ENCODE measurements at places on chromosomes 4 and X.

DNA sequence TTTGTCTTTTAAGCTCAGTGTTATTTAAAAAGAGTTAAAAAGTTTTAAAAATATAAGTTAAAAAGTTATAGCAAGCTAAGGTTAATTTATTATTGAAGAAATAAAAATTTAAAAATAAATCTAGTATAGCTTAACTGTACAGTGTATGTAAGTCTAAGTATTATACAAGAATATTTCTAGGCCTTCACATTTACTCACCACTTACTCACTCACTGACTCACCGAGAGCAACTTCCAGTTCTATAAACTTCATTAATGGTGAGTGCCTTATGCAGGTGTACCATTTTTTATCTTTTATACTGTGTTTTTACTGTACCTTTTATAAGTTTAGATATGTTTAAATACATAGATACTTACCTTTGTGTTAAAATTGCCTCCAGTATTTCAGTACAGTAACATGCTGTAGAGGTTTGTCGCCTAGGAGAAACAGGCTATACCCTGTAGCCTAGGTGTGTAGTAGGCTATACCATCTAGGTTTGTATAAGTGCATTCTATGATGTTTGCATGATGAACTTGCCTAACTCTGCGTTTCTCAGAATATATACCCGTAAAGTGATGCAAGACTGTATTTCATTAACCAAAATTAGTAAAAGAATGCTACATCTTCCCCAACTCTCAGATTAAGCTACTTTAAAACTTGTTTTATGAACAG, 202.9 kb downstream of the CFAP299 start:
- DNase-seq: no peak

DNA sequence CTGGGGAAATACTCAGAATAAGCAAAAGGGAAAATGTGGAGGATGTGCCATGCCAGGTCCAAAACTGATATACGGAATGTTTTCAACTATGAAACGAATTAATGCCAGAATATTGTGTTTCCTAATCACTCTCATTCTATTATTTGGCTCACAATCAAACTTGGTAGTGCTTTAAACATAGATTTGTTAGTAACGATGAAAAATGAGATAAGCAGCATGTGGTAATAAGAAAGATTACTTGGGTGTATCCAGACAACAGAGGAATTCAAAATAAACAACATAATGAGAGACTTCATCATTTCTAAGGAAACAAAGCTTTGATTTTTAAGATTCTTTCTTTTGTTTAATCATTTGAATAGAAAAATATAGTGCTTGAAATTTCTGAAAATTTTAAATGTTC, 237.3 kb downstream of the TACR3 start:
- DNase-seq: no peak

- DNase-seq: no peak
Measured at GRCh38 chr4:110787707-110788106, 164.8 kb upstream of the PITX2 start.

GRCh38 chr4:102694791-102695190, 66.0 kb downstream of the MANBA start:
- no peak for DNase-seq

GRCh38 chr4:140137671-140138070, 16.3 kb downstream of the MAML3 start:
- no peak for DNase-seq

DNA sequence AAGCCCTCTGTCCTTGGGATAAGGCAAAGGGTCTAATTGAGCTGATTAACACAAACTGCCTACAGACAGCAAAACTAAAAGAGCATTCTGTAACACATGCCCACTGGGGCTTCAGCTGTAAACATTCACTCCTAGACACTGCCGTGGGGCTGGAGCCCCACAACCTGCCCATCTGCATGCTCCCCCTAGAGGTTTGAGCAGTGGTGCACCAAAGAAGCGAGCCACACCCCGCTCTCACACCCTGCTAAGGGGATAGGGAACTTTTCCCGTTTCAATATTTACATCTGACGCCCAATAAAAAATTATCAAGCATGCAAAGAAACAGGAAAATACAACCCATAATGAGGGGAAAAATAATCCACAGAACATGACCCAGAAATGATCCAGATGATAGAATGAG, 46.9 kb upstream of the HSD17B10 start:
- DNase-seq: no peak

GRCh38 chr4:81136161-81136905, 78.7 kb downstream of the PRKG2 start:
- DNase-seq: no peak

GRCh38 chr4:4864940-4865704, 5.7 kb downstream of the MSX1 start:
- no peak for DNase-seq

GRCh38 chrX:115581759-115582615, 21.0 kb downstream of the PLS3 start:
- DNase-seq: no peak

GRCh38 chr4:48193921-48194468, 59.9 kb upstream of the TXK start:
- no peak for DNase-seq

DNA sequence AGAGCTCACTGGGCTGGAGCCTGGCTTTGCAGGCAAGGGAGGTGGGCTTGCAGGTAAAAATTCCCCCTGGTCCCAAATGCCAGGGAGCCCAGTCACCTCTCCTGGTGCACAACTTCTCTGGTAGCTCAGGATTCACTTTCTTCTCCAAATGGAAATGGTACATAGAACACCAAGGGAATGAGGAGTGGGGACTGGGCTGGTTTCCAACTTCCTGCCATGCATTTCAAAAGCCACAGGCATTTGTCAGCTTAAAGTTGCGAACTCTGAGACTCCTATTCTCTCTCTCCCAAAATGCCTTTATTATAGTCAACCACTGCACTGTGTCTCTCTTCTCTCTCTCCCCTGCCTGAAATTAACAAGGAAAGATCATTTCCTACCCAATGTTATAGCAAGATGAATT, 177.3 kb downstream of the GRIA3 start:
- DNase-seq: no peak

GRCh38 chrX:23554304-23554703, 113.0 kb upstream of the PRDX4 start:
- no peak for DNase-seq

DNA sequence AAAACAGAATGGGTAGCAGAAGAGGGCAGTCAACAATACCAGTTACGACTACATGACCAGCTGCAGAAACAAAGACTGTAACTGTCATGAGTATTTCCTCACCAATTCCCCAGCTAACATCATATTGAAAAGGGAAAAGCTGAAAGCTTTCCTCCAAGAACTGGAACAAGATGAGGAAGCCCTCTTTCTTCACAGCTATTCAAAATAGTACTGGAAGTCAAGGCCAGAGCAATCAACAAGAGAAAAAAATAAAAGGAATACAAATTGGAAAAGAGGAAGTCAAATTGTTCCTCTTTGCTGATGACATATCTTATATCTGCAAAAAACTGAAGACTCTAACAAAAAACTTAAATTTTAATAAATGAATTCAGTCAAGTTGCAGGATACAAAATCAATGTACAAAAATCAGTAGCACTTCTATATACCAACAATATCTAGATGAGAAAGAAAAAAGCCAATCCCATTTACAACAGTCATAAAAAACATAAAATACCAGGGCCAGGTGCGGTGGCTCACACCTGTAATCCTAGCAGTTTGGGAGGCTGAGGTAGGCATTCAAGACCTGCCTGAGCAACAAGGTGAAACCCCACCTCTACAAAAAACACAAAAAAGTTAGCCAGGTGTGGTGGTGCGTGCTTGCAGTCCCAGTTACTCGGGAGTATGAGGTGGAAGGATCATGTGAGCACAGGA, 125.4 kb downstream of the ATP8A1 start:
- no peak for DNase-seq

GRCh38 chr4:34512616-34513015, 1731.7 kb downstream of the ARAP2 start:
- no peak for DNase-seq

GRCh38 chr4:8819473-8820177, 52.0 kb downstream of the HMX1 start:
- DNase-seq: no peak

DNA sequence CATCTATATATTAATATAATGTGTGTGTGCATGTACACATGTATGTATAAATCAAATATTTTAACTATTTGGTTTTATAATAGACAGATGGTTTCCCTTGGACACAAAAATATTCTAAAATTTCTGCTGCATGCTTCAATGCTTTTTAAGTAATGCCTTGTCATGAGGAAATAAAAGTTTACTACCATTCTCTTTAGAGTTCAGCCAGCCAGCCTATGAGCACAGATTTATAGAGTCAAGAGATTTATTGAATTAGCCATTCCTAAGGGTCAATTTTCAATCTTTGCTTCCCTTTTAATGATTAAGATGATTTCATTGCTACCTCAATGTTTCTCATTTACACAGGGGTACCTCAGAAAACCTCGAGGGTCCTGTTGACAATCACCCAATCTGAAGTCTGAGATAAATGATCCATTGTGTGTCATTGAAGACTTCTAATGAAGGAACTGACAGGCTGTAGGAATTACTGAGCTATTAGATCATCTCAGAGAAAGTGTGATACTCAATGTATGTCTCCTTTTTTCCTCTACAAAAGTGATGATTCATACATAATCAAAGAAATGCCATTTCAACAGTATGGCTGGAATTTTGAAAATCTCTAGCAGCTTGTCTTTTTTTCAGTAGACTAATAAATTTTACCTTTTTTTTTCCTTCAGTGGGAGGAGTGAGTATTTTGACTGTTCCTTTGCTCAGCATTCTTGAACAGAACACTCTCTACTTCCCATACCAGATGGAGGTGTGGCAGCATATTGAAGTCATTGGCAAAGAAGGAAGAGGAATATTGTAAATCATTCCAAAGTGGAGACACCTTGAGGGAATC, 222.6 kb upstream of the PCDH18 start:
- no peak for DNase-seq

GRCh38 chr4:1241936-1242505, 6.9 kb downstream of the CTBP1 start:
- no peak for DNase-seq

- DNase-seq: no peak
Measured at GRCh38 chr4:4613126-4613465, 71.2 kb upstream of the STX18 start.

- DNase-seq: no peak
Measured at GRCh38 chr4:122894827-122895226, 27.6 kb downstream of the NUDT6 start.

DNA sequence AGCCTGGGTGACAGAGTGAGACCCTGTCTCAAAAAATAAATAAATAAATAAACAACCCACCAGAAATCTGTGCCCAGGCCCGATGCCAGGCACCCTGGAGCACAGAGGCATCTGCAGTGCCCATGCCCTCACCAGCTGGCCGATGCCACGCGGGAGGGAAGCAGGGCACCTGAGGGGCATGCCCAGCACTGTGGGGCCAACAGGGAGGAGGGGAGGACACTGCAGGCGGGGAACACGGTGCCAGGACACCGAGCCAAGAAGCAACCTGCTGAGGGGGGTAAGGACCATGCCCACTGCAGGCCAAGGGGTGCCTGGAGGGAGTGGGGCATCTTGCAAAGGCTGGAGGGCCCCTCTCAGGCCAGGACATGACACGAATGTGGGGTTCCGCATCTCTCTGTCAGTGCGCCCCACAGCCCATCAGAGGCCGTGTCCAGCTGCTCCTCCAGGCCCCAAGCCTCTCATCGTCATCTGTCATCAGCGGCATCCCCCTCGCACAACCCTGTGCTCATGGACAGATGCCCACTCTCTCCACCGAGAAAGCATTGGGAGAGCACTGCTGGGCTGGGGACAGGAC, 13.3 kb upstream of the DUSP9 start:
- DNase-seq: no peak

DNA sequence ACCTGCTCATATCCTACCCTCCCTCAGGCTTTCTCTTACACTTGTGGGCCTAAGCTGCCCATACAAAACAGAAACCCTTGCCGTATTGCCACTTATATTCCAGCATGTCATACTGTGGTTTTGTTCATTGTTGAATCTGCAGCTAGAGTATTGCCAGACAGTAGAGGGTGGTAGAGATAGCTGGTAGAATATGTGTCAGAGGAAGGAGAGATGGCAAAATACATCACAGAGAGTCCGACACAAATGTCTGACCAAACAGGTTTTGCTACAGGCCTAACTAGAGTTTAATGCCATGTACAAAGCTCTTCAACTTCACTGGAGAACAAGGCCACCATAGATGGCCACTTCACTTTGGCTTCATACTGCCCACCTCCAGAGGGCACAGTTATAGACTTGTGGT, 160.1 kb downstream of the EFHC2 start:
- no peak for DNase-seq

DNA sequence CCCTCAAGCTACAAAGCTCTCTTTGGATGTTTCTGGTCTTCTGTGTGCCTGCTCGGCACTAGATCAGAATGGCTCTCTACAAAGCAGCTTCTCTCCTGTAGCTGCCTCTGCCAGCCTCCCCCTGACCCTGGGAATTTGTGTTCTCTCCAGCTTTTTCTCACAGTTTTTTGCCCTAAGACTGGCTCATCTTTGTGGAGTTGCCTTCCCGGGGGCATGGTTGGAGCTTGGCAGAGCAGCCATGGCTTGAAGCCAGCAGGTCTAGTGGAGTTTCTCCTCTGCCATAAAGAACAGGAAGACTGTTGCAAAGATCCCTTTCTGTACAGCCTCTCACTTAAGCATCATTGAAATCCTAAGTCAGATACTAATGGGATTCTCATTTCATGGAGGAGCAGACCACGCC, 163.3 kb upstream of the MAMLD1 start:
- no peak for DNase-seq

GRCh38 chr4:106314960-106315359, 1.0 kb downstream of the TBCK start:
- no peak for DNase-seq

GRCh38 chr4:73520821-73521220, 39.3 kb downstream of the AFM start:
- DNase-seq: no peak

- DNase-seq: no peak
Measured at GRCh38 chrX:17697191-17697590, 40.1 kb upstream of the SCML1 start.

DNA sequence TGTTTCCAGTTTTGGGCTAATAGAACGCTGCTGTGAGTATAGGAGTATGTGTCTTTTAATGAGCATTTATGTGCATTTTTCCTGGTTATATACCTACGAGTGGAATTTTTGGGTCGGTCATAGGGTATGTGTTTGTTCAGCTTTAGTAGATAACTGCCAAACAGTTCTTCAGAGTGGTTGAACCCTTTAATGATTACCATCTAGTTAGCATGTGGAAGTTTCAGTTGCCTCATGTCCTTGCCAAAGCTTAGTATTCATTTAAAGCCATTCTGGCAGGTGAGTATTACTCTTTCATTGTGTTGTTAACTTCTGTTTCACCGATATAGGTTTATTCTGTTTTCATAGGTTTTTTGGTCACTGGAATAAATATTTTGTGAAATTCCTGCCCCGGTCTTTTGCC, 229.1 kb downstream of the ARHGAP10 start:
- DNase-seq: no peak

GRCh38 chr4:93983140-93983539, 154.6 kb downstream of the ATOH1 start:
- no peak for DNase-seq

- DNase-seq: no peak
Measured at GRCh38 chr4:110898290-110898689, 275.4 kb upstream of the PITX2 start.

DNA sequence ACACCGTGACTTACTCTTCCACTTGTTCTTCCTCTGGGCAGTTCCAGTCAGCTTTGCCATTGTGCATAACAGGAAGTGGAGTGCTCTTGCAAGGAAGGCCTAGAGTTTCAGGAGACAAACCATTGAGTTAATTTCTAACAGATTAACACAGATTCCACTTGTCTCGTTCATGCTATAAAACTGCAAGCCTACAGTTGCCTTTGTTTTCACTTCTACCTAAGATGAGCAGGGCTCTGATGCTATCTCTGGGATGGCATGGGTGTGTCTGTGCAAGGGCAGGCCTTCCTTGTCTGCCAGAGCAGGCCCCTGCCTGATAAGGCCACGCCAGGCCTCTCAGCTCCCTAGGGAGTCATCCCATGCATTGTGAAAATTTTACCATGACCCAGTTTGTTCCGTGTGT, 67.7 kb upstream of the PGRMC2 start:
- no peak for DNase-seq
